ENCODE measurements at places on chromosomes 4 and X. TPM values are rescaled to one million over a fixed set of nuclear protein-coding genes. Genes with fewer than 3 reads are reported as not detected.

DNA sequence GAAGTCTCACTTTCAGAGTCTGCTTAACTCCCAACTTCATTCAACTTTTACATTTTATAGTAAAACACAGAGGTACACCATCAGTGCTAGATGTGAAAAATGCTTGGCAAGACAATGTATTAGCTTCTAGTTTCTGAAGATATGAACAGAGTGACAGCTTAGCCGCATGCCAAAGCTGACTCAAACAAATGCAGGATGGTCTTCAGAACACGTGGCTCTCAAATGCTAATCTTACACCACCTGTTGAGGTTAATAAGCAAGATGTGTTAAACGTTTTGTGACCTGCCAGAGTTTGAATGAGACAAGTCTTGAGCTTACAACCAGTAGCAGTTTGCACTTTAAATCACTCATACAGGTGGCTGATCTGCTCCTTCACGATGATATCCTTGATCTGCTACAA lies 18.9 kb upstream of the GPM6B start:
- no peak for DNase-seq

TMEM35A gene
- 0.16 TPM for total RNA-seq

- no peak for DNase-seq
These were observed 393.5 kb upstream of the GRIA3 start for GRCh38 chrX:122790376-122791095.

ZCCHC12 gene
- not detected for total RNA-seq

GRCh38 chr4:108536577-108536976 lies 83.8 kb upstream of the RPL34 start:
- no peak for DNase-seq

DNA sequence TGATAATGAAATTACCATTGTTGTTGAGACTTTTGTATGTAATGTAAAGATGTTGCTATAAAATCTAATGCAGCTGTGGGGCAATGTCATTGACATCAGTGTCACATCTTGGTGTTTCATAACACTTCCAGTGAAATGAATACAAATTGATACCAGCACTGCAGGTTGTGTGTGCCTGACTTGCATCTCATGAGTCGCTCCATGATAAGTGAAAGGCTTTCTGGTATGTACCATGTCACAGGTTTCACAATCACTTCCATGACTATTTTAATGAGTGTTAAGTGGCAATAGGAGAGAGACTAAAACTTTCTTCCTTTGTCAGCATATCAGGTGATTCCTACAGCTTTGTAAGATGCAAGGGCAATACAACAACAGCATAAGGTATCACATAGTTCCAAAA lies 94.4 kb downstream of the ABCB7 start:
- no peak for DNase-seq

DNA sequence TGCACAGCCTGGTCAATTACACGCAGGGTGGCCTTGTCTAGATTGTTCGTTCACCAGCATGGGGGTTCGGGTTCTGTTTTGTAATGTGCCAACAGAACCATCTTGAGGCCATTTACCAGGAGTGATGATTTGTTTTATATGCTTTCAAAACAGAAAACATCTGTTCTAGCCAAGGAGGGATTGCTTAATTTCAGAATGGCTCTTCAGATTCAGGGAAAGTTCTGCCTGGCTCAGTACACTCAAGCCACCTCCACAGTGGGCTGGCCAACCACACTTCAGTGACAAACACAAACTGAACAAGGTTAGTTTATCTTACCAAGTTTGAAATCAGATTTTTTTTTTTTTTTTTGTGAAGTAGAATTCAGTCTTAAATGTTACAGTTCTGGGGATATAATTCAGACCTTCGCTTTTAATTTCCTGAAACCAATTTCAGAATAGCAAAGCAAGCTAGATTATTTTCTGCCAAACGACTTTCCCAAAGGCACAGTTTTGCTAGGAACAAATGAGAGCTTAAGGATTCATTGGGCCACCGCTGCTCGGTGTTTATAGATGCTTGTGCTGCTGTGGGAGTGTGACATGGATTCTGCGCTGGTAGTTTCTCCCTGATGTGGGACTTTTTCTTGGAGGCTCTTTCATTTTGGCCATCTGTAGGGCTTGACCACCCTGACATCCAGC lies 23.4 kb downstream of the SMS start:
- DNase-seq = no peak

- DNase-seq = no peak
These were observed 196.5 kb upstream of the SLC7A11 start for GRCh38 chr4:138438608-138439007.

SEC24D gene
- 69.6 TPM for total RNA-seq

DNA sequence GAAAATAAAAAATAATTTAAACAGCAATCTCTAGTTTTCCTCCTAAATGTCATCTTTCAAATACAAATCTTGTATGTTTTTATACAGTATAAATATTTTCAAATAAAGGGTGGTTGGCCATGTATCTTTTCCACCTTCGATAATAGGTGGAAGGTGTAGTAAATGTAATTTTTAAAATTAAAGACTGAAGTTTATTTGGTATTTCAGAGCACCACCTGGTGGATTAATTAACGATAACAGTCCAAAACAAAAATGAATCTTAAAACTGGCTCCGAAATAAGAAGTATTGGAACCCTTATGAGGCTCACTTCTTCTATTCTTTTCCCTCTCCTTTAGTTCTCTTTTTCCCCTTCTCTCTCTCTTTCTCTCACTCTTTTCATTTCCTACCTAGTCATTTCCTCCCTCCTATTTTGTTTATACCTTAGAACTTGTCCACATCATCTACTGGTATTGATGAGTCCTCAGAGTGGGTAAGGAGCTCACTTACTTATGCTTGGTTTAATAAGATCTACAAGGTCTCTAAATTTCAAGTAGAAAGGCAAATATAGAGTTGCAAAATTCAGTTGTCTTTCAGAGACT lies 82.9 kb upstream of the EXOC1L start:
- no peak for DNase-seq

PDZD11 gene
- total RNA-seq = 25.3 TPM

DNA sequence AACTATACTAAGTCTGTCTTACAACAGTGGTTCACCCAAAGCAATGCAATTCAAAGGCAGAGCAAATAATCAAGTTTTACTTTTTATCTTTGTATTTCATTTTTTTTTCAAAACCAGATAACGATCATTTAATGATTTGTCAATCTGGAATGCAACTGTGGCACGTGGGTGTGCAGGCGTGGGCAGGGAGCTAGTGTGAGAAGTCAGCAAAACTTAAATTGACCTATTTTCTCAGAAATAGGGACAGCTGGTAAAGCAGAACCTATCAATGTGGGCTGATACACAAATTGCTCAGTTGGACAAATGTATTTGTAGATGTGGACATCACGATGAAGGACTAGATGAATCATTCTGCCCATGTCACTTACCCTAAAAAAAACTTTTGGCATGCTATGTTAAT lies 105.6 kb downstream of the CBLL2 start:
- no peak for DNase-seq

DNA sequence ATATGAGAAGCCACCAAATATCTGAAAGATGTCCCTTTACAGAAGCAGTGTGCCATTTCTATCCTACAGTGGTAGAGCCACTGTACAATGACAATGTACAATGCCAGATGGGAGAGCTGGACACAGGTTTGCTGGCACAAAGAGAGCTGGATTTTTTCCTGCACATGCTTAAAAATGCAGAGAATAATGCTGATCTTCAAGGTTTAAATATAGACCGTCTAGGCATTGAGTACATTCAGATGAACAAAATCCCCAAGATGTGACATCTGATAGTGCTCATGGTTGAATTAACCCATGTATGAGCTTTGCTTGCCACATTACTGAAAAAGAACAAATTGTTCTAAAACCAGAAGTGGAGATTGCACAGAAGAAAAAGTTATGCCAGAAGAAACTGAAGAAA lies 11.7 kb downstream of the ADGRL3 start:
- no peak for DNase-seq

GRCh38 chrX:22192419-22193060 lies 80.2 kb upstream of the CBLL2 start:
- peak; percentile 87 for DNase-seq

SSX1 gene
- total RNA-seq = not detected

GAGE13 gene
- total RNA-seq = not detected

- no peak for DNase-seq
These were observed 172.1 kb downstream of the PRKX start for GRCh38 chrX:3541336-3541735.

- DNase-seq = no peak
These were observed 198.6 kb upstream of the AGA start for GRCh38 chr4:177640864-177641263.

GRCh38 chr4:38832624-38833528 lies 23.7 kb downstream of the TLR6 start:
- no peak for DNase-seq

DNA sequence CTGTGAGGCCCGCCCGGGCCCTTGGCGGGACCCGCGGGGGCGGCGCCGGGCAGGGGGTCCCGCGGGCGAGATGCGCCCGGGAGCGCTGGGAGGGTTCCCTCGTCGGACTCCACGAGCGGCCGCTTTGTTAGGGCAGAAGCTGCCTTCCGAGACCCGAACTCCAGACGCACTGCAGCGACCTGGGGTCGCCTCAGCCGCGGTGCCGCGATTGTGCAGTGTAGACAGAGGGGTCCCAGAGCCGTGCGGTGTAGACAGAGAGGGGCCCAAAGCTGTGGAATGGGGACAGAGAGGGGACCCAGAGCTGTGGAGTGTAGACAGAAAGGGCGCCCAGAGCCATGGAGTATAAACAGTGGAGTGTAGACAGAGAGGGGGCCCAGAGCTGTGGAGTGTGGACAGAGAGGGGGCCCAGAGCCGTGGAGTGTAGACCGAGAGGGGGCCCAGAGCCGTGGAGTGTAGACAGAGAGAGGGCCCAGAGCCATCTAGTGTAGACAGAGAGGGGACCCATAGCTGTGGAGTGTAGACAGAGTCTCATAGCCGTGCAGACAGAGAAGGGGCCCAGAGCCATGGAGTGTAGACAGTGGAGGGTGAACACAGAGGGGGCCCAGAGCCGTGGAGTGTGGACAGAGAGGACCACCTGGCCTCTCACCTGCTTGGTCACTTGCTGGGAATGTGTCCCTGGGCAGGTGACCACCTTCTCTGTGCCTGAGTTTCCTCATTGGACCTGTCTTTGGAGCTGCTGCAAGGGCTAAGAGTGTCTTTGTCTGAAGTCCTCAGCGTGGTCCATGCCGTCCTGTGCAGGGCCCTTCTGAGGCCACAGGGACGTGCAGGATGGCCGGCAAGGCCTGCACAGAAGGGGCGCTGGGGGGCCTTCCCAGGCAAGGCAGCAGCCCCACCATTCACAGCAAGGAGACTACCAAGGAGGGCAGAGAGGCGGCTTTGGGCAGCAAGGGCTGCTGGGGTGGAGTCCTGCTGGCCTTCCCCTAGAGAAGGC lies 875 bp downstream of the RGS12 start:
- DNase-seq = peak; percentile 85

GRCh38 chr4:159283696-159284095 lies 180.8 kb downstream of the RAPGEF2 start:
- DNase-seq = no peak

GRCh38 chr4:182812916-182813315 lies 104.3 kb downstream of the DCTD start:
- no peak for DNase-seq

DNA sequence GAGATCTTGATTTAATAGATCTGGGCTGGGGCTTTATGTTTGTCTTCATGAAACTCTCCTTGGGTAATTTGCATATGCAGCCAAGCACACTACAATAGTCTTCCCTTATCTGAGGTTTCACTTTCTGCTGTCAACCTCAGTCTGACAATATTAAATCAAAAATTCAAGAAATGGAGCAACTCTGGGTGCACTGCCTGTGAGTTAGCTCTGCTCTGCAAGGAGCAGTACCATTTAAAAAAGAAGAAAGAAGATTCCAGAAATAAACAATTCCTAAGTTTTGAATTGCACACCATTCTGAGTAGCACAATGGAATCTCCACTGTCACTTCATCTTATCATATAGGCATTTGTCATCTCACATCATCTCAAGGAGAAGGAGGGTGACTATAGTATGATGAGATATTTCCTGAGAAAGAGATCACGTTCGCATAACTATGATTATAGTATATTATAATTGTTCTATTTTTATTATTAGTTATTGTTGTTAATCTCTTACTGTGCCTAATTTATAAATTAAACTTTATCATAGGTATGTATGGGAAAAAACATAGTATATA lies 9.4 kb downstream of the FNIP2 start:
- no peak for DNase-seq

DNA sequence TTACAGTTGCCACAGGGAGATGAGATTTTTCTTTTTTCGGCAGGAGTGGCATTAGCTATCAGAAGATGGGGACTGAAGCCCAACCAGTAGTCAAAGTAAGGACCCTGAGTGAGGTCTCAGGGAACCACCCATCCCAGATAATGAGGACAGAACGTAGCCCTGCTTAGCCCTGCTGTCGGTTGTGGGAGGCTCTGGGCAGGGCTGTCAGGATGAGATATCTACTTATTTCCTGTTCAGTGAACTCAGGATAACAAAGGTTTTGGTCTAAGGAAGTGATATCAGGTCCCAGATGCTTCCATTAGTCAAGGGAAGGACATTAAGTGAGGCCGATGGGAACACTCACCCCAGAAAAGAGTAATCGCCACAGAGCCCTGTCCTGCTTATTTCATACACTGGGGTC lies 2.3 kb downstream of the MAGEB16 start:
- no peak for DNase-seq

DNA sequence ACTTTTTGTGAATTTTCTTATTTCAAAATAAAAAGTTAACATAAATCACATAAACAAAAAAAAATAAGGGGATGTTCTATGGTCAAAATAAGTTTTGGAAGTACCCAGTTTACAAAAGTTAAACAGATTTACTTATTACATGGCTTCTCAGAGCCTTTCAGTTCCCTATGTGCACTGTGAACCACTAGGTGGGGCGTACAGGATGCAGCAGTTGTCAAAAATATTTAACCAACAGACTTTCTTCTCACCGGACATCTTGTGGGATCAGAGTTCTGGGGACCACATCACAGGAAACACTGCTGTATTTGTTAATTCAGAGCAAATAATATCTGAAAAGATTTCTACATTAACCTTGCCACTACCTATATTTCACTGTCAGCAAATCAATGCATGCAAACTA lies 74.1 kb downstream of the SMARCA1 start:
- DNase-seq = no peak

- DNase-seq = peak; percentile 73
These were observed 107.0 kb downstream of the CPZ start for GRCh38 chr4:8699479-8700145.

SPATA4 gene
- not detected for total RNA-seq

GRCh38 chr4:8893624-8894423 lies 22.2 kb upstream of the HMX1 start:
- no peak for DNase-seq

DNA sequence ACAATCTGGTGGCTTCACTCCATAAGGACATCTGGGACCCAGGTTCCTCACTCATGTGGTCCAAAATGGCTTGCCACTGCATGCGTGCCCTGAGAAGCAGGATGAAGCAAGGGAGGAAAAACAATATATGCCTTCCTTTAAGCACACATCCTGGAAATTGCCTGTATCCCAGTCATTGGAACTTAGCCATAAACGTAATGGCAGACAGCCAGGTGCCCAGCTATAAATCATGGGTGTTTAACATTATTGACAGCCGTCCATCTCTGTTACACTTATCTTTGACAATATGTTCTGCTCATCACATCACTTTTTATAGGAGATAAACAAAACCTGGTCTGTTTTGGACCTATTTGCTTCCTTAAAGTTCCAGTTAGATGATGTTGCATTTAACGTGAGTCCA lies 181.0 kb downstream of the AASDH start:
- DNase-seq = no peak

- peak; percentile 43 for DNase-seq
These were observed 4.6 kb downstream of the DUSP9 start for GRCh38 chrX:153651540-153652079.
